ENCODE measurements at places on chromosomes 1 and 21. TPM values are rescaled to one million over a fixed set of nuclear protein-coding genes. Genes with fewer than 3 reads are reported as not detected.

- no peak for DNase-seq
Observed at GRCh38 chr1:61585714-61586113, 139.2 kb downstream of the TM2D1 start.

DNA sequence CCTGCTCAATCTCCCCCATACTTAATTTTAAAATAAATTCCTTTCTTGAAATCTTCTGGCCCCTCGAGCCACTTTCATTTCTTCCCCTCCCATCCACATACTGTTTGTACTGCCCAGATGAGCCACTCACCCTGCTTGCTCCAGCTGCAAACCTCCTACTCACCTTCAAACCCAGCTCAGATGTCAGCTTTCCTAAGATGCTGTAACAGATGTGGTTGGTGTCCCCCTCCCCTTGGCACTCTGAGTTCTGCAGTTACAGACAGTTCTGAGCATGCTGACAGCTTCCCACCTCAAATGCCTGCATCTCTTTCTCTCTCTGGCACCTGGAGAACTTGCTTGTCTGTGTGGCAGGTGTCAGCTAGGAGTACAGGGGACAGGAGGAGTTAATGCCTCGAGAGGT is 106.7 kb downstream of the PTPRU start:
- DNase-seq = no peak

Gene ATP1A4
- total RNA-seq = 1.5 TPM

Gene IFNLR1
- total RNA-seq = 2.8 TPM

GRCh38 chr1:27556781-27557595 is 47.0 kb downstream of the AHDC1 start:
- peak; percentile 96 for DNase-seq

DNA sequence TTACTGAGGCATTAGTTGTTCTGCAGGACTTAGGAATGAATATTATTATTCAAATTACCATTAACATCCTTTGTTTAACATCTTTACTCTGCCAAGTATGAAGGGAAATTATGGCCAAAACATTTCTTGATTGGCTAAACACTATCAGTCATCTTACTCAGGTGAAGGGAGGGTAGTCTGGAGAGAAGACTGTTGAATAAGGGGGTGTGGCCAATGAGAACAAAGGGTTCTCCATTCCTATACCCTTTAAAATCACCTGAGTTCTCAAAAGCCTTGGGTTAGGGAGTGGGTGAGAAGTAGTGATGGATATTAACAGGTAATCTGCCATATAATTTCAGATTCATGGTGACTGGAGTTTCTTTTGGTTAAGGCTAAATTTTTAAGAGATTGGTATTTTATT is 19.3 kb downstream of the CRYZL1 start:
- DNase-seq = no peak

Gene PI4KB
- total RNA-seq = 38.9 TPM

- peak; percentile 55 for DNase-seq
Observed at GRCh38 chr1:45802343-45803298, 791 bp upstream of the MAST2 start.

DNA sequence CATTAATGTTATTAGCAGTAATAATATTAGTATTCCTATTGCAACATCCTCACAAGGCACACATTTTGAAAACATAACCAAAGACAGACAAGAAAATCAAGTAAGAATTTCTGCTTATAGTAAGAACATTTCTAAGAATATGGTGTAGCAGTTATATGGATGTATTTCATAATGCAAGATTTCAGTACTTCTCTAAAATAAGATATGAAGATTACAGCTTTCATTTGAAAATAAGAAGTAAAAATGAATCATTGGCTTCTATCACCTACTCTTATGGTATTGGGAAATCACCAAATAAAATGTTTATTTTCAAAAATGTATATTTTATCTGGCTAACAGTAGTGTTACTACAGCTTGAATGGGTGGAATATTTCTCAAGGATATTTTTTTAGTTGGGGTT is 103.8 kb upstream of the USP25 start:
- DNase-seq = no peak

GRCh38 chr1:113194846-113195830 is 122.1 kb downstream of the LRIG2 start:
- no peak for DNase-seq

DNA sequence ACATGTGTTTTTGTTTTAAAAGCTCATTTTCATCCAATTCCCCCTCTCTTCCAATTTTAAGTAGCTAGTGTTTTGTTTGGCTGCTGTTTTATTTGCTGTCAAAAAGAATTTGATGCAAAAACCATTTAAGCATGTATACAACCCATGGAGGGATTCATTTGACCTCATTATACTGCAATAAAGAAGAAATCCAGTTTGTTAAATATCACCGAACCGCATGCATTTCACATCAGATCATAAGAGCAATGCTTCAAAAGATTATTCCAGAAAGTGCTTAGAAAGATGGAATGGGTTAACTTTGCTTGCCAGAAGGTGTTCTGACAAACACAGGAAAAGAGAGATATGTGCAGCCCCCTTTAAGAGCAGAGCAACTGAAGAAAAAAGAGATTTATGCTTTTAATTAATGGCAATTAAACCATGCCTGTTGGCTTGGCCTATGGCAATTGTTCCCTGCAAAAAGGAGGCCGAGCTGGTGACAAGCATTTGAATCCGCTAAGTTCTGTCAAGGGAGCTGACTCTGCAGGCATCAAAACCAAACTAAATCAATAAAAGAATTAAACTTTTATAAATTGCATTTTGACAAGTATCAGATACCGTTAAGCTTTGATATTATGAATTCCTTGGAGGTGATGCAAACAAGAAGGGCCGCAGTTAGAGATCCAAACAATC is 14.4 kb upstream of the BARHL2 start:
- DNase-seq = no peak

DNA sequence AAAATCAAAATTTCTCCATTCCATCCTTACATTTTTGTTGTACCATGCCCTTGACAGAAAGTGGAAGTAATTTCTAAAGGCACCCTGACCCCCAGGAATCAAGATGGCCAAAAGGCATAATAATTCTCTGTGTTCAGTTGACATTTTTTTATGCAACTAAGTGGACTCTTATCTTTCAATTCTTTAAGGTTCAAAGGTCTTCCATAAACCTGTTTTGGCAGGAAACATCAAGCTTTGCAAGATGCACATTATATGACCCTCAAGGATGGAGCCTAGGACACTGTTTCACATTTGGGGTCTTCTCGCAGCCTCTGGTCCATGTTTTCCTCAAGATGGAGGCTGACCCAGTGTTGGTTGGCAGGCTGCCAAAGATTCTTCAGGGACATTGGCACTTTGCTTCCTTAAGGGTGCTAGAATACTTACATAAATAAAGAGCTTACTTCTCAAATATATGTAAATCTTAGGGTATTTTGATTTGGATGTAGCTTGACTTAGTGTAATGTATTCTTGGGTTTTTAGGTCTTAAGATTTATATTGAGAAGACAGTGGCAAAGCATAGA is 48.0 kb upstream of the COG2 start:
- DNase-seq = no peak

DNA sequence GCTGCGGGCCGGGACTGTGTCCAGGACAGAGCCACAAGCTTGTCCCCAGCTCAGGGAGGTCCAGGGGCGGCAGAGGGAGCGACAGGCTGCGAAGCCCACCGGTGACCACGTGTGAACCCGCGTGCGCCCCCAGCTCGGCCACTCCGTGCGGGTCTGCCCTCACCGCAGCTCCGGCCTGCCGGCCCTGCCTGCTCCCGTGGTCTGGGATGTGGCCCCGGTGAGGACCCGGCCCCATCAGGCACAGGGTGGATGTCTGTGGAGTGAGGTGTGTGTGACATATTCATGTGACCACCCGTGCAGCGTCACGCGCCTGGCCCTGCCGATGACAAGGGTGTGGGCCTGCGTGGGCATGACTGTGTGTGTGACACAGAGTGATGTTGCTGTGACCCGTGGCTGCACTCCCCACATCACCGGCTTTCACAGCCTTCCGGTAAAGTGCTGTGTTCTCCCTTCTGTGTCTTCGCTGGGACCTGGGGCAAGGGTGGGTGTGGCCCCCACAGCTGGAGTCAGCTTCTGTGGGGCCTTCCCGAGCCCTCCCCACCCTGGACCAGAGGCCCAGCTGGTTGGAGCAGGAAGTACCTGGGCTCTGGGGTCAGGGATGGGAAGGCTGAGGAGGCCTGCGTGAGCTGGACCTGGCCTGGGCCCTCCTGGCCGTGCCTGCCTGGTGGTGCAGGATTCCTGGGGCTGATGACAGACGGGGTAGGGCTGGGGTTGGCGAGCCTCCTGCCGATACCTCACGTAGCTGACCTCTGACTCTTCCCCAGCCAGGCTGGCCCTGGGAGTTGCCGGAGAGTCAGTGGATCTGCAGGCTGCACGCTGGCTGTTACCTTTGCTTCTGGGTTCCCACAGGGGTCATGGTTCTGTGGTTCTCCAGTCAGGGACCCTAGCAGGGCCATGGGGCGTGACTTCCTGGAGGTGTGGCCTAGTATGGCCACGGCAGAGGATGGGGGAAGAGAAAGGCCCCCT is 4.1 kb downstream of the RNF223 start:
- no peak for DNase-seq

- DNase-seq = no peak
Observed at GRCh38 chr21:42644223-42645208, 8.9 kb upstream of the PDE9A start.

DNA sequence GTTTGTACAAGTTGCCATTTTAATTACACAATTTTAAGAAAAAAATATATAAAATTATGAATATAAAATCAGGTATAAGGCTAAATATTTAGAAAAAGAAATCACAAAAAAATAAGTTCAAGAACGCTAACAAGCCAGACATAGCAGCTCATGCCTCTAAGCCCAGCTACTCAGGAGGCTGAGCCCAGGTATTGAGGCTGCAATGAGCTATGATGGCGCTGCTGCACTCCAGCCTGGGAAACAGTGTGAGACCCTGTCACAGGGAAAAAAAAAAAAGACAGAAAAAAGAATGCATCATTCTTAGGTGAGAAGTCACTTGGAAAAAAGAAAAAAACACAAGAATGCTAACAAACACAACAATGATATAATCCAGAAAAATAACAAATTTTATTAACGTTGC is 112.3 kb upstream of the PRDX6 start:
- no peak for DNase-seq

DNA sequence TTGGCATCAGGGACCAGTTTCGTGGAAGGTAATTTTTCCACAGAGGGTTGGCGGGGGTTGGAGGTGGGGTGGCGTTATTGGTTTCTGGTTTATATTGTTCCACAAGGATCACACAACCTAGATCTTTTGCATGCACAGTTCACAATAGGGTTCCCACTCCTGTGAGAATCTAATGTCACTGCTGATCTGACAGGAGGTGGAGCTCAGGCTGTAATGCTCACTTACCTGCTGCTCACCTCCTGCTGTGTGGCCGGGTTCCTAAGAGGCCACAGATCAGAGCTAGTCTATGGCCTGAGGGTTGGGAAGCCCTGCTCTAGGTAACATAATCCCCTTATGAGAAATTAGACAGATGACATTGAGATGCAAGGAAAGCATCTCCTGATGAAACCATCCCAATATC is 12.6 kb downstream of the GBP5 start:
- no peak for DNase-seq

DNA sequence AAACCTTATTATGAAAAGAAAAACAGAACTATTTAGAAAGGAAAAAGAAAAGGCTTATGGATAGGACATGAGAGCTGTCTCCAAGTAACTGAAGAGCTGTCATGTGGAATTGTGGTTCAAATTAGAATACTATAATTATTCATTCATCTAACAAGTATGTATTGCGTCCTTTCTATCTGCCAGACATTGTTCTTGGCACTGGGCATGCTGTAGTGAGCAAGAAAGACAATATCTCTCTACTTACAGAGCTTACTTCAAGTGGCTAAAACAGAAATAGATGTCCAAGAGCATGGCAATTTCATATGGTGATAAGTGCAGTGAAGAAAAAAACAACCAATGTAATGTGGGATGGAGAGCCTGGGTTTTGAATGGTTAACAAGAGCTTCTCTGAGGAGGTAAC is 413.0 kb downstream of the DPYD start:
- no peak for DNase-seq

GRCh38 chr1:56404066-56404465 is 175.3 kb downstream of the PLPP3 start:
- no peak for DNase-seq

DNA sequence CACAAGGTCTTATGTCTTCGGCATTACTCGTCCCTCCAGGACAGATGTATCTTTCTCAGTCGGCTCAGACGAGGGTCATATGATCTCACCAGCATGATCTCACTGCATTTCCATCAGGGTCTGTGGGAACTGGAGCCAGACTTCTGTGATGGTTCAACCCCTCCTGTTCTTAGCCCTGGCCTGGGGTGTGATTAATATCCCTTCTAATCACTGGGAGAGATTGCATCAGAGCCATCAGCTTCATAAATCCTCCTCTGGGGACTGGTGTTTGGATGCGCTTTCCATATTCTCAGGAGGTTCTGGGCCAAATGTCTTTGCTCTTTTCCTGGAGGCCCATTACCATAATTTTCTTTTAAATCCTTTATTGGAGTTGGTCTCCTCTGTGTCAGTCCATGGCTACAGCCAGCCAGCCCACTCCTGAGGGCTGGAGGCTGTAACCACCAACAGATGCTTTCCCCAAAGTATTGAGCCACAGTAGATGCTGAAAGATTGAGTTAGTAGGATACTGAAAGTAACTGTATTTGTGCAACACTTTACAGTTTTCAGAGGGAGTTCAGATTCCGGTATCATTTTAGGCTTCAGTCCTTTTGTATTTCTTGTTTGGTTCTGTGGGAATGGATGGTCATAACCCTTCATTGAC is 20.0 kb downstream of the CACNA1E start:
- DNase-seq = no peak

DNA sequence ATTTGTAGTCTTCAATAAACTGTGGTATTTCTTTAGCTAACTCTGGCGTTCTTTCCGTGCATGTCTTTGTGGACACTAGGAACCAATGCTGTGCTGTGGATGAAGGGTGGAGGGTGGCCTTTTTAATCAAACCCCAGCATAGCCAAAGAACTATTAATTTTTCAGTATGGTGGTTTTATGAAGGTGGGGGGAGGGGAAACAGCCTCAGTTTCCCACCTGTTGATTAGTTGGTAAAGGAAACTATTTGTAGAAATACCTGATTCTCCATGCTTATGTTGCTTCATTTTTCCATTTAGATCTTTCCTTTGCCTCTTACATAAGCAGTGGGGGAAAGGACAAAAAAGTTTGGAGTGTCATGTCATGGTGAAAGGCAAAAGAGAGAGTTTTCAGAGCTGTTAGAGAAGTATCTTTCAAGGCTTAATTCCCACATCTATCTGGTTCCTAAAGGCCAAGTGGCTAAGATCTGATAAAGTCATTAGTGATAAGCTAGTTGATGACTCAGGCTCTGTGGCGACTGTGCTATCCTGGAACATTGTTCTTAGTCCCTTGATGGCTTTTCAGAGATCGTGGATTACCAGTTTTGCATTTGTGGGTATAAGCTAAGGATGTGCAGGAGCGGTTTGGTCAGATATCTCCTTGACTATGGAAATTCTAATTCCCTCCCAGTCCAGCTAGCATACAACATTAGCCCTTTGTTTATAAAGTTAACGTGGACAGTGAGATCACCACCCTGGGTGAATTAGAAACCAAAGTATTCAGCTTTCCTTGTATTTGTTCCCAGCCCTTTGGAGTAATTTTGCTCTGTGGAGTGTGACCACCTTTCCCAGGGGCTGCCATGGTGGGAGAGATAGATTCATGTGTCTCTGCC is 8.7 kb upstream of the HAX1 start:
- no peak for DNase-seq

Gene SLC22A15
- 9.3 TPM for total RNA-seq
